ENCODE measurements at places on chromosomes 6 and 20.
A peak's percentile ranks its signal among the peaks of the same experiment; 100 is the strongest.

DNA sequence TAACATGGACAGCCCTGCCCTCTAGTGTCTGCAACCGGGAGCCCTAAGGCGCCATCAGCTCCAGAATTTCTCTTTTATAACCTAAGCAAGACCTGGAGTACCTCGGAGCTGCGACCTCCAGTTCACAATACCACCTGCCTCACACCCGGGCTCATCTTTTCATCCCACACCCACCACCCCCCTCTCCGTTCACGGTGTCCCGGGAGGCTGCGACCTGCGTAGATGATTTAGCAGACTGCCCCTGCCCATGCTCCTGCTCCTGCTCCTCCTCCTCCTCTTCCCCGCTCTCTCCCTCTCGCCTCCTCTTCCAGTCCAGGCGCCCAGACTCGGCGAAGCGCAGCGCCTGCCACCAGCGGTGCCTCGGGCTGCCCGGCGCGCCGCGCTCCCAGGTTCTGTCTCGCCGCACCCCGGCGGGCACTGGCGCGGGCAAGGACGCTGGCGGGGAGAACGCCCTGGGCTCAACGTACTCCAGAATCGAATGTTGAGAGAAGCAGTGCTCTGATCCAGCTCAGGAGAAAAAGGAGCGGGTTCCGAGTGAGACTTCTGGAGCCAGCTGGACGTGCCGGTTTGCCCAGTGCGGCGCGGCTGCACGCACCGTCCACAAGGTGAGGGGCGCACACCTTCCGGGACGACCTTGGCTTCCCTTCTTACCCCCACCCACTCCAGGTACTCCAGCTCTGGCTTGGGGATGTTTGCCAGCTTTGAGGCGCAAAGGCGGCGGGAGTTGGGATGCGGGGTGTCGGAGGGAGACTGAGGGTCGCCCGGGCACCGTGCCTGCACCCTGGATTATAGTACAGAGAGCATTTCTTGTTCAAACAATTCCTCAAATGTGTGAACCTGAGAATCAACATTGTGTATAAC, at the start of gene HTR1E:
HTR1E (plus strand) TSS at position 310 of the 861 bp plus-strand sequence. CDS start 77,807 bp downstream, outside the sequence.
- peak; percentile 60 for DNase-seq

GRCh38 chr6:38831865-38832264, 116.8 kb downstream of the DNAH8 start:
- DNase-seq = no peak

- DNase-seq = no peak
These were observed 21.3 kb upstream of the MAP7 start for GRCh38 chr6:136571496-136571895.

DNA sequence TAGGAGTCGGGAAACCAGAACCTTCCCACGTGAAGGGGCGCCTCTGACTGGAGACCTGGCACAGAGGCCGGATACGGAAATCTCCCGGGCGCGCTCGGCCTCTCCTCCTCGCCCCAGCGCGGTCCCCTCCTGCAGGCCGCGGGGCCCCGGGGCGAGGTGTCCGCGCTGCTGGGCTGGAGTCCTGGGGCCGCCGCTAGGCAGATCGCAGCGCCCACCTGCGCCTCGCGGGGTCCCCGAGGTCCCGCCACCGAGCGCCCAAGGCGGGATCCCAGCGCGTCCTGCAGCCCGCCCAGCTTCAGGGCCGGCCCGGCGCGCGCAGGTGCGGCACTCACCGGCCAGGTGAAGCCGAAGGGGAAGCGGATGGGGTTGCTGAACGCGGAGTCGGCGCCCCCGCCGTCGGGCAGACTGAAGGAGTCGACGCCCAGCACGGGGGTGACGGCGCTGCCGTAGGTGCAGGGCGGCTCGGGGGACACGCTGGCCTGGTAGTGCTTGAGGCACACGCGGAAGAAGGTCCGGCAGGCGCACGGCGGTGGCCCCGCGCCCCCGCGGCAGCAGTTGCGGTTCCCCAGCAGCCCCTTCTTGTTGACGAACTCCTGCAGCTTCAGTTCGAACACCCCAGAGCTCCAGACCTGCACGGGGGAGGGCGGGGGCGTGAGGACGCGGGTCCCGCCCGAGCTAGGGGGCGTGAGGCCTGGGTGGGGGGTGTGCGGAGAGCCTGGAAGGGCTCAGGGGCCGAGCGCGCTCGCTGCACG, 1.5 kb downstream of the DLL1 start:
- DNase-seq = no peak

DNA sequence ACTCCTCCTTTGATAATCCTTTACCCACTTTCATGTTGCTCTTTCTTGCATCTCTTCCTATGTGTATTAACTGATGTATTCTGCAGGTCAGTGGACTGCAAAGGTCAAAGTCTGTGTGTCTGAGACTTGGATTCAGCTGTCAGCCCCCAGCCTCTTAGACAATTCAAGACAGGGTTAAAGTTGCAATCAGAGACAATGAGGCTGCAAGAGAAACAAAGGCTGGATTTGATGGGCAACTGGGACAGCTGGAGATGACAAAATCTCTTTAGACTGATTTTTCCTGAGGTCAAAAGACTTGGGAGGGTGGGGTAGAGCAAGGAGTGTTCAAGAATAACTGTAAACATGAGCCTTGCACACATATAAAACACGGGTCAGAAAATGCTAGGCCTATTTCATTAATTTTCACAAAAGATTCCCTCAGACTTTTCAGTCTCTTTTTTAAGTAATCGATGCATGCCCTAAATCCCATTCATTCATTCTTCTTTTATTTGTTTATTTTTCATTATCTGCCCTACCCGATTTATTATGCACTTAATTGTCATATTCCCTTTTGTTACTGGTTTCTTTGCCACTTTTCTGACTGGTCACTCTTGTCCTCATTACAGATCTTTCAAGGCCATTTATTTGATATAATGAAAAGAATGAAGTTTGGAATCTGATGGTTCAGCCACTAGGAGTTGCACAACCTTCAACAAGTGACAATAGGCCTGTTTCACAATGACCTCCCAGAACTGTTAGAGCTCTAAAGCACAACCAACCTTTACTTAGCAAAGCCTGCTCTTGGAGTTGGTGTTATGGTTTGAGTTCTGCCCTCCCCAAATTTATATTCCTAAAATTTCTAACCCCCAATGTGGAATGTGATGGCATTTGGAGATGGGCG, 33.8 kb upstream of the AKAP12 start:
- DNase-seq = no peak

GRCh38 chr6:165663377-165663735, 315 bp upstream of the PDE10A start:
- no peak for DNase-seq

- DNase-seq = no peak
These were observed 84.0 kb upstream of the TULP1 start for GRCh38 chr6:35596448-35597442.

GRCh38 chr6:132286298-132287019, 114.8 kb downstream of the MOXD1 start:
- no peak for DNase-seq

- peak; percentile 79 for DNase-seq
These were observed 38.7 kb downstream of the GNAS start for GRCh38 chr20:58891086-58891717.

DNA sequence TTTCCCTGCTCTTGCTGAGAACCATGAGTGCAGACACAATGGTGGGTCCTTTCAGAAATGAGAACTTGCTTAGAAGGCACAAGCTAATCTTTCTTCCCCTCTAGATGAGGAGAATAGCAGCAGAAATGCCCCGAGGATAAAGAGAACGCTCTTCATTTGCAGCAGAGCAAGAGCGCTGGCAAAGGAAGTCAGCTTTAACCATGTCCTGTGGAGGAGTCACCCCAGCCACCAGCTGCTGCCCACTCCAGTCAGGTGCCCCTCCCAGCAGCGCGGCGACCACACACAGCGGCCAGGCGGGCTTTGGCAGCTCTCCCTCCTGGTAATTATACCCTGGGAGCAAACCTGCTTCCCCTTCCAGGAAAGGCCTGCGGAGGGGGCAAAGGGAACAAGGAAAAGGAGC, 42.4 kb upstream of the EMILIN3 start:
- DNase-seq = no peak

DNA sequence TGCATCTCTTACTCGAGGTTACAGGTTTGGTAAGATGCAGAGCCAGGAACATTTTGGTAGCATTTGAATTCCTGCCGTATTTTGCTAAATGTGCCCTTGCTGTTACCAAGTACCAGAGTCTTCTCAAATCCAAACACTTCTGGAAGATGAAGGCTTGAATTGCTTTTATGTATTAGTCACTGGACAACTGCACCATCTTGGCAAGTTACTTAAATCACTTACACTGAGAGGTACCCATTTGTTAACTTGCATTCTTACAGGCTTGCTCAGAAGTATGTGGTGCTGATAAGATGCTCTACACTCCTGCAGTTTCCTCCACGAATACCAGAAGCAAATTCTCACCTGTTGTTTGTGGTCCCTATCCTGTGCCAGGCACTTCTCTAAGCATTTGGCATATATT, 12.7 kb downstream of the IL22RA2 start:
- DNase-seq = no peak

- DNase-seq = no peak
These were observed 5.1 kb downstream of the MOCS1 start for GRCh38 chr6:39929039-39929732.

GRCh38 chr6:52522151-52522626, 54.7 kb downstream of the TRAM2 start:
- no peak for DNase-seq

- no peak for DNase-seq
These were observed 22.3 kb upstream of the EYA4 start for GRCh38 chr6:133218852-133219251.

- no peak for DNase-seq
These were observed 1.6 kb downstream of the CLIC5 start for GRCh38 chr6:46014046-46014445.

DNA sequence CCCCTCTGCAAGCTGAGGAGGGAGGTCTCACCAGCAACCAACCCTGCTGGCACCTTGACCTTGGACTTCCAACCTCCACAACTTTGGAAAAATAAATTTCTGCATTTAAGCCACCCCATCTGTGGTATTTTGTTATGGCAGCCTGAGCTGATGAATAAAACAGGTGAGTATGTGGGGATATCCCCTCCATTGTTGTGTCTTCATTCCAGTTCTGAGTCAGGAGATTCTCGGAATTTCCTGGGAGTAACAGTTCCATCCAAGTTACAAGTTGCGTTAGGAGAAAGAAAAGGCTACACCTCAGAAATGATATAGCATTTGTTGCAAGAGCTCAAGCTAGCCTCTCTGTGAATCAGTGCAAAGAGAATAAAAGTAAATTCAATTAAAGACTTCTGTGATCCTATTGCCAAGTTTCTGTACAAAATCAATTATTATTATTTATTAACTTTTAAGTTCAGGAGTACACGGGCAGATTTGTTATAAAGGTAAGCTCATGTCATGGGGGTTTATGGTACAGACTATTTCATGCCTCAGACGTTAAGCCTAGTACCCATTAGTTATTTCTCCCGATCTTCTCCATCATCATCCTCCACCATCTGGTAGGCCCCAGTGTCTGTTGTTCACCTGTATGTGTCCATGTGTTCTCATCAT, 153.0 kb downstream of the NKAIN2 start:
- no peak for DNase-seq

- peak; percentile 11 for DNase-seq
These were observed 75.9 kb upstream of the CST7 start for GRCh38 chr20:24873025-24873620.

GRCh38 chr6:100346828-100347227, 117.9 kb downstream of the SIM1 start:
- no peak for DNase-seq
